Lung (tissue), 17 donors: ENCODE measurements at places on chromosomes 7 and 10. TPM values are rescaled to one million over a fixed set of nuclear protein-coding genes. Genes with fewer than 3 reads are reported as not detected.

- peak; percentile 87 for DNase-seq
- H3K4me3 ChIP-seq: peak within 1 kb of the TSS; percentile 12
- H3K36me3 ChIP-seq: no peaks in the 10 kb centered on the region
- H3K27me3 ChIP-seq: no peaks in the 10 kb centered on the region
- peak within 1 kb of the TSS; percentile 32 for H3K27ac ChIP-seq
- H3K4me1 ChIP-seq: peaks cover 5% of the 10 kb centered on the region
These were observed at the start of gene GPER1 for GRCh38 chr7:1087952-1088920. GPER1 (plus strand) TSS chr7:1088113; CDS start chr7:1091729, 3,616 bp downstream.

Gene SUGCT
- polyA plus RNA-seq: 0.23 TPM

DNA sequence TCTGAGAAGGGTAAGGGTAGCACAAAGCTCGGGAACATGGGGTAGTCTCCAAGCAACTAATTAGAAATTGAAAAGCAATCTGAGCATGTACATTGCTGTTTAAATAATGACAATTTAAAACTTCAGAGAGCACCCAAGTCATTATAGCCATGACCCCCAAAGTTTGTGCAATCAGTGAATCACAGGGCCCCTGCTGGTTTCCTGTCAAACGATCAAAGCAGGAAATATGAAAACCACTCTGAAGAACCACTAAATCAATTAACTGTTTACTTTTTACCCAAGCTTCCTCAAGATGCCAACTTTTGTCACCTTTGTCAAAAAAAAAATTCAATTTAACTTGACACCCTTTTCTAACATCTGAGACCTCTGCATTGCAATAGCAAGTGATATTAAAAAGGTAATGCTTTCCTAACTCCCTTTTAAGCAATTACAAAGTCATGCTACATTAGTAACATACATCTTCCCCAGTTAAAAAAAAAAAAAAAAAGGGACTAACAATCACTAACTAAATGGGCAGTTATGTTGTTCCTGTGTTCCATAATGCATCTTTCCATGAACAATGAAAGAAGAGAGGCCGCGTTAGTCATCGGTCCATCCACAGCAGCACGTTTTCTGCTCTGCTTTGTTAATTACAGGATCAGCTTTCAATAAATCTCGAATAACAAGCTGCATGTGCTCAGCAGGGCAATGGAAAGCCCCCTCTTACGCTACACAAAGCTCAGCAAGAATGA is 80.6 kb downstream of the ETV1 start:
- H3K27me3 ChIP-seq: no peaks in the 10 kb centered on the region
- no peak overlapping the region for H3K27ac ChIP-seq
- H3K4me3 ChIP-seq: no peak overlapping the region
- H3K4me1 ChIP-seq: peaks cover 15% of the 10 kb centered on the region
- no peak for DNase-seq
- peaks cover 9% of the 10 kb centered on the region for H3K36me3 ChIP-seq

Gene ACBD7
- polyA plus RNA-seq: 0.19 TPM

Gene CALML5
- not detected for polyA plus RNA-seq

GRCh38 chr7:108442039-108442568 is 14.1 kb downstream of the NRCAM start:
- no peak overlapping the region for H3K27ac ChIP-seq
- DNase-seq: no peak
- H3K27me3 ChIP-seq: peaks cover 7% of the 10 kb centered on the region
- no peaks in the 10 kb centered on the region for H3K36me3 ChIP-seq
- H3K4me1 ChIP-seq: no peaks in the 10 kb centered on the region

DNA sequence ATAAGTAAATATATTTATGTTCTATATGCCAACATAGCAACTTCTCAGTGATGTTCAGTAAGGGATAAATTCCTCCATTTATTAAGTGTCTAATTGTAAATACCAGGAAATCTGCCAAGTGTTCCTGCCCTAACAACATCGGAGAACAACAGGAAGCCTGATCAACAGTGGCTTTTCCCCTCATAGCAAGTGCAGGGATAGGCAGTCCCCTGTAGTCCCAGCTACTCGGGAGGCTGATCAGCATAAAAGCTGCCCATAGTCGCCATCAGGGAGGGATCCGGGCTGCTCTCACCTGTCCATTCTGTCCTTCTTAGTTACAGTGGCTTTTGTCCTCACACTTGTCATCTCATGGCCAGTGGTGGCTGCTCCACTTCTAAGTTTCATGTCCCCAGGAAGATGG is 141.3 kb downstream of the IDE start:
- peak overlapping the region; percentile 47 for H3K27ac ChIP-seq
- no peaks in the 10 kb centered on the region for H3K36me3 ChIP-seq
- peak; percentile 9 for DNase-seq
- H3K27me3 ChIP-seq: no peaks in the 10 kb centered on the region
- H3K4me1 ChIP-seq: no peaks in the 10 kb centered on the region
- H3K4me3 ChIP-seq: no peak overlapping the region

DNA sequence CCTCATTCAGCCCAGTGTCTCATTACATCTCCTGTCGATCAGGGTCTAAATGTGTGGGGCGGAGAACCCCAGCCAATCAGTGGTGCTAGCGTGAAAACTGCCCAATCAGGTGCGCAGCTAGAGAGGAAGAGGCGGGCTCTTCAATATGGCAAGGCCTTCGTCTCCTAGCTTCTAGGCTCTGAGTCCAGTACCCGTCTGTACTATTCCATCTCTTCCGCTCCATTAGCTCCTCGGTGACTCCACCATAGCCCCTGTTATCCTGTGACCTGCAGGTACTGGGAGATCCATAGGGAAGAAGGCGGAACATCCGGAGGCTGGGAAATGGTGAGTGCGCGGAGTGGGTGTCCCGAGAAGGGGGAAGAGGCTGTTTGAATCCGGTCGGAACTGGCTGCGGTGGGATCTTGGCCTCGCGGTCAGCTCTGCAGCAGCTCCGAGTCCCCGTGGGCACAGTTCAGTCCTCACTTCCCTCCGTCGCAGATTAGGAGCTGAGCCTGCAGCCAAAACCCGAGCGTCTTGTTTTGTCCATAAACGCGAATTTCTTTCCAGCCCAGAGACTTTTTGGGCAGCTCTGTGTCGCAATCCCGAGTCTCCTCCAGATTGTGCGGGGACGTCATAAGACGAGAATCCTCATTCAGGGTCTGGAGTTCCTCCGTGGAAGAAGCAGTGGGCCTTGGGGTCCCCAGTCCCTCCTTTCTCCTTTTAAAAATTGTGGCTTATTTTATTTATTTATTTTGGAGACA is at the start of gene ZNF727:
Gene ZNF727, plus strand, starts transcription at position 134 of the 740 bp plus-strand sequence. Its CDS starts 188 bp downstream, at position 322.
- peaks cover 2% of the 10 kb centered on the region for H3K4me1 ChIP-seq
- H3K36me3 ChIP-seq: no peaks in the 10 kb centered on the region
- peak; percentile 19 for DNase-seq
- H3K27ac ChIP-seq: peak within 1 kb of the TSS; percentile 91

Gene CALHM1
- polyA plus RNA-seq: not detected

DNA sequence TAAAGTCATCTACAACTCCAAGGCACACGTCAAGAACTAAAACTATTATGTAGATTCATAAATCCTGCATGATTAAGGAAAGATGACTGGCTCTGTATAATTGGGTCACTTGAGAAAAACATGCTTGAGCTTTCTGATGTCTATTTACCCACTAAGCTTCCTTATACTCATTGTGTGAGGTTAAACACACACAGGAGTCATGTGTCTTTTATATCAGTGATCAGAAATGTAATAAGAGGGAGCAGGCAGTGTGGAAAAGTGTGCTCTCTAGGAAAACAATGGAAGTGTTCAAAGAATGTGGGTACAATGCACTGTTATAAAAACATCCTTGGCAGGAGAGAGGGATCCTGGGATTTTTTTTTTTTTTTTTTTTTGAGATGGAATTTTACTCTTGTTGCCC is 108.6 kb upstream of the ARID5B start:
- H3K4me1 ChIP-seq: peaks cover 3% of the 10 kb centered on the region
- H3K4me3 ChIP-seq: no peak overlapping the region
- DNase-seq: no peak
- H3K27me3 ChIP-seq: no peaks in the 10 kb centered on the region
- no peaks in the 10 kb centered on the region for H3K36me3 ChIP-seq

Gene MYPN
- polyA plus RNA-seq: 0.02 TPM

Gene OR2A1
- polyA plus RNA-seq: 0.18 TPM

DNA sequence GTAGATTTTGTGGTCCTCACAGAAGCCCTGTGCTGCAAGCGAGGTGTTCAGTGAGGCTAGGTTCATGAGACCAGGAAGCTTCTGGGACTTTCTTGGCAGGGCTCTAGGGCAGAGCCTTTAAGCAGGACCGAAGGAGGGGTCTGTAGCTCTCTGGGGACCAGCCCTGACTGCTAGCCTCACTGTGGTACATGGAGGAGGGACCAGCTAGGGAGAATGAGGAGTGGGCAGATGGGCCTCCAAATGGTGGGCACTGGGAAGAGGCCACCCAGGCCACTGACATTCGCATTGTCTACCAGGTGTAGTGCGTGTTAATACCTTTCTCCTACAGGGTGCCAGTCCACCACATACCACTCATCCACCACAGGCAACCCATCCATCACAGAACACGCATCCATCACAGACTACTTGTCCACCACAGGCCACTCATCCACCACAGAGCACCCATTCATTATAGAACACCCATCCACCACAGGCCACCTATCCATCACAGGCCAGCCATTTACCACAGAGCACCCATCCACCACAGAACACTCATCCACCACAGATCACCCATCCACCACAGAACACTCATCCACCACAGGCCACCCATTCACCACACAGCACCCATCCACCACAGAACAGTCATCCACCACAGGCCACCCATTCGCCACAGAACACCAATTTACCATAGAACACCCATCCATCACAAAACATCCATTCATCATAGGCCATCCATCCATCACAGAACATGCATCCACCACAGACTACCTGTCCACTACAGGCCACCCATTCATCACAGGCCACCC is 31.6 kb upstream of the ZNF488 start:
- no peak for DNase-seq
- H3K36me3 ChIP-seq: no peaks in the 10 kb centered on the region
- no peaks in the 10 kb centered on the region for H3K4me1 ChIP-seq
- no peak overlapping the region for H3K27ac ChIP-seq
- no peaks in the 10 kb centered on the region for H3K27me3 ChIP-seq

- H3K4me3 ChIP-seq: no peak overlapping the region
- H3K27ac ChIP-seq: no peak overlapping the region
- H3K27me3 ChIP-seq: no peaks in the 10 kb centered on the region
- H3K36me3 ChIP-seq: no peaks in the 10 kb centered on the region
- DNase-seq: no peak
These were observed 31.8 kb downstream of the REEP3 start for GRCh38 chr10:63553031-63553430.

Gene TBX20
- polyA plus RNA-seq: not detected

Gene LGI1
- polyA plus RNA-seq: not detected

DNA sequence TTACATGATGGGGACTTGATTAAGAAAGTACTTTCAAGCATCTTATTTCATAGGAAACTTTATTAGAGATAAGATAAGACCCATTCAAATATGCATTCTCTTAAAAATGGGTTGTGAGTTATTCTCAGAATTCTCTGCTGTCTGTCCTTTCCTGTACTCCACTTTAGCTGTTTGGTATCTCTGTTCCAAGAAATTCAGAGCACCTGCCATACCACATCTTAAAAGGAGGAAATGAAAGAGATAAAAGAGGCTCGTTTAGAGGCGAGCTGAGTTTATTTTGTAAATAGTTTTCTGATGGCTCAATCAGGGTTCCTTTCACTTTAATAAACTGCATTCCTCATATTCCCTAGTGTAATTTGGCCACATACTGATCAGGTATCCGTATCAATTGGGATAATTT is 87.2 kb downstream of the MDFIC start:
- peaks cover 13% of the 10 kb centered on the region for H3K4me1 ChIP-seq
- no peak overlapping the region for H3K27ac ChIP-seq
- no peaks in the 10 kb centered on the region for H3K36me3 ChIP-seq
- no peaks in the 10 kb centered on the region for H3K27me3 ChIP-seq
- H3K4me3 ChIP-seq: no peak overlapping the region

DNA sequence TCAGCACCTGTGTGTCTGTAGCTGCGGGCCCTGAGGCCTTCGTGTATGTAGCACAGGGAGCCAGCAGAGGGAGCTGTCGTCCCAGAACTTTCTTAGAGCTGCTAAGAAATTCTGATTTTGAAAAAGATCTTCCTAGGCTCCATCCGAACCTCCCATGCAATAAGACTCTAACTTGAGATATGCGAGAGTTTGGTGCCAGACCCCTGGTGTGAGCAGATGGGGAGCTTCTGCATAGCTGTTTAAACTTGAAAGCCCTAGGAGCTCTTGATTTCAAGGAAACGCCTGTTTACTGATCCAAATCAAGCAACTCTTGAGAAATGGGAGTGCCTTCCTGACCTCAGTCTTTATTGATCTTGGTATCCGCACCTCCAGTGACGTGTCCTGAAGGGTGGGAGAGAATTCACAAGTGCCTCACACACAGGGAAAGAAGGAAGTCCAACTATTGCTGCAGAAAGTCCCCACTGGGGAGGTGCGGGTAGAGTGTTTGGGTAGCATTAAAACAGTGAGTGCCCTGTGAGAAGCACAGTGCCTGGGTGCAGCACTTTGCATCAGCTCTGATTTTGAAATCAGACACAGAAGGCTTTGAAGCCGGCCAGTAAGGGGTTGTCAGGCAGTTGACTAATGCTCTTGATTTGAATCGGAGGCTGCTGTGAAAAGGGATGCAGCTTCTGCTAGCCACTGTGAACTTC is 66.4 kb upstream of the STRIP2 start:
- DNase-seq: peak; percentile 91
- no peaks in the 10 kb centered on the region for H3K4me1 ChIP-seq
- no peaks in the 10 kb centered on the region for H3K27me3 ChIP-seq
- no peaks in the 10 kb centered on the region for H3K36me3 ChIP-seq
- H3K27ac ChIP-seq: no peak overlapping the region
- H3K4me3 ChIP-seq: peak overlapping the region; percentile 29

- H3K4me3 ChIP-seq: no peak overlapping the region
- H3K27ac ChIP-seq: no peak overlapping the region
- no peaks in the 10 kb centered on the region for H3K4me1 ChIP-seq
- no peaks in the 10 kb centered on the region for H3K36me3 ChIP-seq
- DNase-seq: no peak
These were observed 234.9 kb downstream of the HGF start for GRCh38 chr7:81534996-81535395.

DNA sequence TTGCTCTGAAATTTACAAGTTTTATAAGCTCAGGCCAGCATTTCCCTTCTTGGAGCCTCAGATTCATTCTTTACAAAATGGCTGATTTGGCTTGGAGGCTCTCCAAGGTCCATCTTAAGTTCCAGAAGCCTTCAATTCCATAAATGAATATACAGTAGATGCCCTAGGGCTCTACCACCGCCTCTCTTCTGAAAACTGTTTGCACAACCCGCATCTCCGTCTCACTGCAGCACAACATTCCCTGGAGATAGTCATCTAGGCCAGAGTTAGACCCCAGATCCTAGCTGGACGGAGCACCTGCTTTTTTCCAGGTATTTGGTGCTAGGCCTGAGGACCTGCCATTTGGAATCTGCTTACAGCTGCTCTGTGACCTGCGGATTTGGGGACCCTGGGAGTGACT is 50.5 kb upstream of the NRP1 start:
- no peak for DNase-seq
- H3K36me3 ChIP-seq: no peaks in the 10 kb centered on the region
- H3K27me3 ChIP-seq: no peaks in the 10 kb centered on the region
- no peak overlapping the region for H3K27ac ChIP-seq
